Stimulated activated CD8-positive, alpha-beta memory T cell treated with anti-CD3 and anti-CD28 coated beads, Interleukin-12 subunit alpha, Interleukin-12 subunit beta, amount 100 ng/mL, for 4 hours (primary cell): ENCODE measurements at places on chromosomes 5 and 9.

- DNase-seq: no peak
Observed at GRCh38 chr5:160020266-160020770, 11.4 kb downstream of the TTC1 start.

DNA sequence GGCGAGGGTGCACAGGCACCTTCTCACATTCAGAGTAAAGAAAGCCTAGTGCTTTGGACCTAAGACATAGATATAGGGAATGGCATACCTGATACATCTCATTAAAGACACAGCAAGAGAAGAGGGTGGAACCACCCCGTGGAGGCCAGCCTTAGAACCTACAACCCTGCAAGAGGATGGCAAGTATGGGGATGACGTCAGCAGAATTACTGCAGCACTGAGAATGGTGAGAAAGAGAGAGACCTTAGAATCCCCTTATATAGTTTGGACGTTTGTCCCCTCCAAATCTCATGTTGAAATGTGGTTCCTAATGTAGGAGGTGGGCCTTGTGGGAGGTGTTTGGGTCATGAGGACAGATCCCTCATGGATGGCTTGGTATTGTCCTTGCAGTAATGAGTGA is 28.2 kb upstream of the ADCY2 start:
- DNase-seq: no peak

GRCh38 chr5:83472508-83473345 is 1.2 kb downstream of the VCAN start:
- DNase-seq: no peak

- no peak for DNase-seq
Observed at GRCh38 chr9:72440378-72440777, 75.4 kb upstream of the ZFAND5 start.

- DNase-seq: no peak
Observed at GRCh38 chr9:6628704-6629103, 16.8 kb downstream of the GLDC start.

- DNase-seq: no peak
Observed at GRCh38 chr9:122248448-122248865, 16.2 kb downstream of the RBM18 start.

GRCh38 chr9:113788616-113789330 is 87.3 kb upstream of the ZNF618 start:
- DNase-seq: no peak

GRCh38 chr9:116951588-116952435 is 264.7 kb downstream of the TRIM32 start:
- DNase-seq: no peak

GRCh38 chr5:91328743-91329142 is 54.4 kb downstream of the ARRDC3 start:
- no peak for DNase-seq

DNA sequence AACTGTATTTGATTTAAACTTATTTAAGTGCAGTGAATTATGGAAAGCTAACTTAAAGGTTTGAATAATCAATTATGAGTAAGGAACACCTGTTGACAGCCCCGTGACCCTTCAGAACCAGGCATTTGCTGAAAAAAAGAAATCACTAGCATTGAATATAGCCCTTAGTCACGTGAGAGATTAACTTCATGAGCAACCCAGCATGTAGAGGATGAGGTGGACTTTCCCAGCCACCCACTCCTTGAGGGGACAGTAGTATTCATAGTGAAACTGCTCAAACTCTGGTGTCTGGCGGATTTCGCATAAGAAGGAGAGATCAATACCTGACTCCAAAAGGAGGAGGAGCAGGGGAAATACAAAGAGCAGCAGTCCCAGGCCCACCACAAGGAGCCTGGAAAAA is 184.8 kb upstream of the RASEF start:
- no peak for DNase-seq
